ENCODE measurements at places on chromosomes 1 and 21.

DNA sequence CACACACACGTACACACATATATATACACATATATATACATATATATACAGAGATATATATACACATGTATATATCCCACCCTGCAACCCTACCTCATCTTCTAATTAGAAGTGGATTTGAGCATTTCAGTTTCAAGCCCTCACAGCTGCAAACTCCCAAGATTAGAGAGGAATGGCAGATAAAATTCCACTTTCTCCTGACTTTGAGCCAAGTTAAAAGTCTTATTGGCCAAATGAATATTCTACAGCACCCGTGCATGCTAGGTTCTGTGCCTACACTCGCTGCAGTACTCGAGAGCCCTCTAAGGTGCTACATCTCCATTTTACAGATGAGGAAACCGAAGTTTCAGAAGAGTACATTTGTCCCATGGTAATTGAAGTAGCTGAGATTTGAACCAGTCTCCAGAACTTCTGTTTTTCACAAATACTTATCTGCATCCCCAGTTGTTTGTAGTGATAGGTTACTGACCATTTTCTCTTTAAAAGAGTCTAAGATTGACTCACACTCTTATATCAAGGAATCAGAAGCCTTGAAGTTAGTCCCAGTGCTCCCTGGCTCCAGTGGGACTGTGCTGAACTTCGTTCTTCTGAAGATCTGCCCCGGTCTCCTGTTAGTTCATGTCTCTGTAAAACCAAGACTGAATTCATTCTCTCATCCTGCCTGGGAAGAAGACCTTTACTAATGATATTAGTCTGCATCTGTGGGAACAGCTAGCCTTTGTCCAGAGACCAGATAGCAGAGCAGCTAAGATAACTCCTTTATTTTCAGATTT lies 292.1 kb downstream of the TM2D1 start:
- DNase-seq = no peak

DNA sequence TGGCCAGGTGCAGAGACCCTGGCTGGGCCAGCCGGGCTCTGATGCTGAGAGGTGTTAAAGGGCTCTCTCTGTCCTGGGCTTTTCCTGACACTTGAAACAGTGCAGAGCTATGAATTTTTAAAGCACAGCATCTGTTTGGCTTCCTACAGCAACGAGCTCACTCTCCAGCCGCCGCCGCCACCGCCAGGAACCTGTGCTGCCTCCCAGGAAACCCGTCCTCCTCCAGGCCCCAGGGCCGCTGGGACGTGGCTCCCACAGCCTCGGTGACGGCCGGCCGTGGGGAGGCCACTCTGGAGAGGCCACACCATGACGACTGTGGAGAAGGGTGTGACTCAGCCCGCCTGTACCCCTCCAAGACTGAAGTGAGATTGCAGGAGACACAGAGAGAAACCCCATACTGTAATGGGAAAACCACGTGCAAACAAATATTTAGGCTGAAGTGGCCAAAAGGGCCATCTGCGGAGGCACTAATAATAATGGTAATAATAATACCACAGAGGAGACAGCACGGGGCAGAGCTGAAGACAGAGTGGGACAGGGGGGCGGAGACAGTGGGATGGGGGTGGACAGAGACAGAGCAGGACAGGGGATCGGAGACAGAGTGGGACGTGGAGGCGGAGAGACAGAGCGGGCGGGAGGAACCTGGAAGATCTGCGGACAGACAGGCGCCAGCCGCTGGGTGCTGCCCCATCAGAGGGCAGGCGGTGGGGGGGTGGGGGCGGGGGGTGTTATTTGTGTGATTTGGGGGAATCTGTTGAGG lies 139.2 kb downstream of the CASZ1 start:
- no peak for DNase-seq

GRCh38 chr1:53148123-53148522 lies 5.7 kb upstream of the SLC1A7 start:
- DNase-seq = no peak

GRCh38 chr1:22472596-22472995 lies 20.9 kb downstream of the ZBTB40 start:
- no peak for DNase-seq

DNA sequence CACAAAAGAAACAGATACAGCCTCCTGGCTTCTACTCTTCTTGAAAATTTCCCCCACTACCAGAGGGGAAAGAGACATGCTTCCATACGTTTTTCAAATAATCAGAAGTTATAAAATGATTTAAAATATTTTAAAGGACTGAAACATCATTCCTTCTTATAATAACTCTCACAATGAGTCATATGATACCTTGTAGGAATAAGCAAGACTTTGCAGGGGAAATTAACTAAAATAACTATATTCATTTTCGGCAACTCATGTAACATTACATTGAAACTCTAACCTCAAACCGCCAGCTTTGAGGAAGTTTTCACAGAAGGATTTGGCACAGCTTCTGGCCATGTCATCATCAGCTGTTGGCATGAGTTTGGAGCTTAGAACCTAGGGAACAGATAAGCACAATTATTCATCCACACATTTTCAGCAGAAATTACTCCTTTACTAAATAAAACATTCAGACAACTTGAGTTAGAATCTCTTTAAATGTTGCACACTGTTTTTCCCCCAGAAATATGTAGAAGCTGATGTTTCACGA lies 85.9 kb downstream of the USP24 start:
- no peak for DNase-seq

Measured in AG09319 (cell line).